Stimulated activated CD8-positive, alpha-beta memory T cell treated with anti-CD3 and anti-CD28 coated beads, Interleukin-15, amount 100 ng/mL, for 24 hours (primary cell): ENCODE measurements at places on chromosomes 4 and X.
A peak's percentile ranks its signal among the peaks of the same experiment; 100 is the strongest.

DNA sequence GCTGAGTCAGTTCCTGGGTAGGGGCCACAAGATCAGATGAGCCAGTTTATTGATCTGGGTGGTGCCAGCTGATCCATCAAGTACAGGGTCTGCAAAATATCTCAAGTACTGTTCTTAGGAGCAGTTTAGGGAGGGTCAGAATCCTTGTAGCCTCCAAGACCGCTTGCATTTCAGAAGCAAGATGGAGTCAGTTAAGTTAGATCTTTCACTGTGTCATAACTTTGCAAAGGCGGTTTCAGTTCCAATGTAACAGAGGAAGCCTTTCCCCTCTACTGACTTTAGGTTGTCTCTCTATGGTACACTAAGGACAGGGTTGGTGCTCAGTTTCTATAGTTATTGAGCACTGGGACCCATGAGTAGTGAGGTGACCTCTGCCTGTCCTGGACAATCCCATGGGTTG lies 127.3 kb upstream of the WDR1 start:
- DNase-seq = no peak

DNA sequence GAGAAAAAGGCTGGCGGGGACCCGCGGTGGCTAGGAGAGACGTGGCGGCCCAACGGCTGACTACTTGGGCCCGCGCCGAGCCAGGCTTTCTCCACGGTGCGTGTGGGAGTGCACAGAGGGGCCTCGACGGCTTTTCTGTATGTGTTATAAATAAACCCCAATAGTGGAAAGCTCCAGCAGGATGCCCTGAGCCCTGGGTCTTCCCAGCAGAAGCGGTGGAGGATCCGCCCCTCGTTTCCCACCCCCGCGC lies 268 bp upstream of the PRRG1 start:
- no peak for DNase-seq

DNA sequence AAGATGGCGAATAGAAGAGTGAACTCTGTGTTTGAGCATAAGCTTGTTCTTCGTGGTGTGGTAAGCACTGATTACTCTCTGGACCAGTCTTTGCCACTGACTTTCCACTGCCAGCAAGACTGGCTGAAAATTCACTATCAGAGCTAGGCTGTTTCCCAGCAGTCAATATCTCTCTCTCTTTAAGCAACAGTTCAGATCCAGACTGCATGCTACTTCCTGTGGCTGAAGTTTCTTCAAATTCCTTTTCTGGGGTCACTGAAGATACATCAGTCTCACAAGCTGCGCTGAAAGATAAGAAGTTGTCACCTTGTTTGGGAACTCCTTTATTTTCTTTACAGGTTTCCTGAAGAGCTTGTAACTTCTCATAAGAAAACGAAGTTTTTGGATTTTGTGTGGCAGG lies 54.0 kb upstream of the FAM120C start:
- DNase-seq = no peak

DNA sequence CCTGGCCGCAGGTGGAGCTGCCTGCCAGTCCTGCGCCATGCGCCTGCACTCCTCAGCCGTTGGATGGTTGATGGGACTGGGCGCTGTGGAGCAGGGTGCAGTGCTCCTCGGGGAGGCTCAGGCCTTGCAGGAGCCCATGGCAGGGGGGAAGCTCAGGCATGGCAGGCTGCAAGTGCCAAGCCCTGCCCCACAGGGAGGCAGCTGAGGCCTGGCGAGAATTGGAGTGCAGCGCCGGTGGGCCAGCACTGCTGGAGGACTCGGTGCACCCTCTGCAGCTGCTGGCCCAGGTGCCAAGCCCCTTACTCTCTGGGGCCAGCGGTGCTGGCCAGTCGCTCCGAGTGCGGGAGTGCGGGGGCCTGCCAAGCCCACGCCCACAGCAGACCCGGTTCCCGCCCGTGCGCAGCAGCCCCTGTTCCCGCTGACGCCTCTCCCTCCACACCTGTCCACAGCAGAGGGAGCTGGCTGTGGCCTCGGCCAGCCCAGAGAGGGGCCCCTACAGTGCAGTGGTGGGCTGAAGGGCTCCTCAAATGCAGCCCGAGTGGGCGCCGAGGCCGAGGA lies 275.9 kb upstream of the FRG1 start:
- no peak for DNase-seq

DNA sequence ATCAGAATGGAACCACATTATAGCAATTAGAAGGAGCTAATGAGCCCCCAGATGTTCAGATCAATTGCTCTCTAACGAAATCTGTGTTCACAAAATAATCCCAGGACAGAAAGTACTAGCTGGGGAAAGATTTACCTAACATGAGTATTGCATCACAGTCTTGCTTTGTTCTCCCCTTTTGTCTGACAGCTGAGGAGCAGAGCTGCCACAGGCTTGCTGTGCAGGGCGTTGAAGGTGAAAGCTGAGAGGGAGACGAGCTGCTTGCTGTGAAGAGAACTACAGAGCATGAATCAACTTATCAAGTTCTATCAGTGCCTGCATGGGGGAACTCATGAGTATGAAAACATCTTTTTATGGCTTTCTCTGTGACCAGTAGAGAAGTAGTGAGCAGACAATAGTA lies 441.2 kb downstream of the CENPC start:
- DNase-seq = no peak

DNA sequence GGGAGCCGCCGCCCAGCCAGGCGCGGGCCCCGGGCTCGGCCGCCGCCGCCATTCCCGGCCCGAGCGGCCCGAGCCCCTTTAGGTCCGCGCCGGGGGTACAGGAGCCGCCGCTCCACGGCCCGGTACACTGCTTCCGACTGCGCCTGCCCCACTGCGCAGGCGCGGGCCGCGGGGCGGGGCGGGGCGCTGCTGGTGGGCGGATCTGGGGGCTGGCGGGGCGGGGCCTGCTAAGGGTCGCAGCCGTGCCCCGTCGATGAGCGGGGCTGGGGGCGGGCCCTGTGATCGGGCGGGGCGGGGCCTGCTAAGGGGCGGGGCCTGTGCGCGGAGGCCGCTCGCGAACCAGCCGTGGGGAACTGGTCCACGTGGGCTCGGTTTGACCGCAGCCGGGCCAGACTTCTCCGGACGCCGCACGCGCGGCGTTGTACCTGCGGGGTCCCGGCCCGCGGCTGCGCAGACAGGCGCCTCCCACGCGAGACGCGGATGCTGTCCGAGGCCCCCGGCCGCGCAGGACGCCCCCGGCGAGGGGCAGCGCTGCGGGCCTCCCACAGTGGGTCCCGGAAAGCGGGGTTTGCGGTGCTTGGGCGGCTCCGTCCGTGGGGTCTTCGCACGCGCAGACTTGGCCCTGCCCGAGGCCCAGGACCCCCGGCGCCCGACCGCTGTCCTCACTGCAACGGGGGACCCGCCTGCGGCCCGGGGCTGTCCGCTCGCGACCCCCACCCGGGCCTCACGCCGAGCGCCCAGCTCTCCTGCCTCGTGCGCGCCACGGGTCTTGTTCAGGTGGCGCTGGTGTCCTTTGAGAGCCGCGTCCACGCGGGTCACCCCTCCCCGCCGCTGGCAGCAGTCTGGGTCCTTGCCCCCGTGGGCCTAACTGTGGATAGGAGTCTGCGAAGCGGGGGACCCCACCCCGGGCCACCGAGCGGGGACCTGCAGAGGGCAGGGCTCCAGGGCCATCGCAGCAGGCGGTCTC lies at the start of gene DGKQ:
Gene DGKQ, minus strand, starts transcription at position 139 of the 967 bp plus-strand sequence. Its CDS starts 87 bp downstream, at position 52.
- peak; percentile 82 for DNase-seq

GRCh38 chr4:134544303-134544770 lies 342.7 kb upstream of the PABPC4L start:
- no peak for DNase-seq
